ENCODE measurements at places on chromosomes 3 and 15.

DNA sequence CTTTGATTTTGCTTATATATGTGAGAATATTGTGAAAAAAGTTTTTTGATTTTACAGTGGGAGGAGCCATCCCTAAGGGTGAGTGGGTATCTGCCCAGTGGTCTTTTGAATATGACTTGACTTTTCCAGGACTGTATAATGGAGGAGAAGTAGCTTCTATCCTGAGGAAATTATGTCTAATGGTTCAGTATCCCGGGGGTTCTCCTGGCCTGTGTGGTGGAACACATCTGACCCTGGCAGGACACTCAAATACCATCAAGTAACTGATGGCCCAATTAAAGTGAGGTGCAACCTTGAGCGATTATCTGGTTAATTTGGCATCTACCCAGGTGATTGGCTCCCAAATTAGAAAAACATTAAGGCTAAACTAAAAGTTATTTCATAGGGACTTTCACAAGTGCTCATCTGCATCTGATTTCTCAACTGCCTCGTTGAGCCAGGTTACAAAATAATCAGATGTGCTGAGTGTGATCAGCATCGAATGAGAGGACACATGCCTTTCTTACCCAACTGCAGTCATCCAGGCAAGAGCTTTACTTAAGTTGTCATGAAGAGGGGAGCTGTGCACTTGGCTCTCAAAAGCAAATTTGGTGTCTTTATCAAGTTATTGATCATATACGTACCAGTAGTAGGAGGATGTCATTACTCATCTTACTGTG lies 201.4 kb downstream of the IL5RA start:
- no peak for DNase-seq

- no peak for DNase-seq
These were observed 167.2 kb downstream of the ISL2 start for GRCh38 chr15:76503804-76504203.

DNA sequence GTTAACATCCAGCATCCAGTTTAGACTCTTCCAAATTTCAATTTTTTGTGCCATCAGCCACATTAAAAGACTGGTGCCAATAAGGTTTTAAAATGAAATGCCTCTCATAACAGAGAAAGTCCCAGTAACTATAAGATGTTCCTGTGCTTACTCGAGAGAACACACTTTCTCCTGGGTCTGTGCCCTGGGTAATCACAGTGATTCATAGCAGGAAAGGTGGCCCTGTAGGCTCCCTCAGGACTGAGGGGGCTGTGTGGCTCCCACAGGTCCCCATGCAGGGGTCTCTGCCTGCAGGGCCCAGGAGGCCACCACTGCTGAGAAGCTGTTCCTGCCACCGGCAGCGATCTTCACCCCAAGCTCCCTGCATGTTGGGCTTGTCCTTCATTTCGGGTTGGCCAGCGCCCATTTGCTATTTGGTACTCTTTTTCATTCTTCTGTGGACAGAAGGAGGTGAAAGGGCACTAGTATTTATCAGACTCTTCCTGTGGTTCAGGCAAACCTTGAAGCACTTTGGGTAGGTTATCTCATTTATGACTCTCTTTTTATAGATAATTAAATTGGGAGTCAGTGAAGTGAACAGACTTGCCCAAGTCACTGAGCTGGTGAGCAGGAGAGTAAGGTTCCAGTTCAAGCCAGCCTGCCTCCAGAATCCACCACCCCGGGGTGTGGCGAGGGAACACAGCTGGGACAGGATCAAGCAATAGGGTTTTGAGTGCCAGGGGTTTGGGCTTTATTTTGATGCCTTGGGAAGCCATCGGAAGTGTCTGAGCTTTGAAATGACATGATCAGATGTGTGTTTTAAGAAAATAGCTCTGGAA lies 44.2 kb upstream of the PLXNA1 start:
- DNase-seq: no peak

- no peak for DNase-seq
These were observed 222.2 kb upstream of the TRIM42 start for GRCh38 chr3:140455521-140456214.

- DNase-seq: no peak
These were observed 3.9 kb downstream of the HYAL2 start for GRCh38 chr3:50318615-50319014.

DNA sequence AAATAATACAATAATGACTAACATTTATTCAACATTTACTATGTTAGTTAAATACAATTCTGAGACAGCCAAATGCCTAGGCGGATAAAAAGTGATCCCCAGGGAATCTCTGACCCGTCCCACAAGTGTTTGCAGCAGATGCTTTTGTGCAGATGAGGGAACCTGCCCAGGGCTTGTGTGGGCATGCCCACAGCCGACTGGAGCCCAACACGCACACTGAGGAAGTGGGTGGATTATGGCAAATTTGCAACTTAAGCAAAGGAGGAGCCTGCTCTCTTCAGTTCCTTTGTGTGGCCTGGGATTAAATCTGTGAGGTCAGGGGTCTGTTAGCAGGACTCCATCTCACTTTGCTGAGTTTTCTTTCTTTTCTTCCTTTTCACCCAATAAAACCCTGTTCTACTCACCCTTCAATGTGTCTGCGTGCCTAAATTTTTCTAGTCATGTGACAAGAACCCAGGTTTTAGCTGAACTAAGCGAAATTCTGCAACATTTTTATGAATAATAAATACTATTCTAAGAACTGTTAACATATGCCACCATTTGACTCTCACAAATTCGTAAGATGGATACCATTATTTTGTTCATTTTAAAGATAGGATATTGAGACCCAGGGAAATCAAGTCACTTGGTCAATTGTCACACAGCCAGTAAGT lies 13.9 kb upstream of the RTP1 start:
- DNase-seq: no peak

- no peak for DNase-seq
These were observed 131.2 kb downstream of the RBMS3 start for GRCh38 chr3:29412110-29412509.
